ENCODE measurements at places on chromosomes 2 and 18.

DNA sequence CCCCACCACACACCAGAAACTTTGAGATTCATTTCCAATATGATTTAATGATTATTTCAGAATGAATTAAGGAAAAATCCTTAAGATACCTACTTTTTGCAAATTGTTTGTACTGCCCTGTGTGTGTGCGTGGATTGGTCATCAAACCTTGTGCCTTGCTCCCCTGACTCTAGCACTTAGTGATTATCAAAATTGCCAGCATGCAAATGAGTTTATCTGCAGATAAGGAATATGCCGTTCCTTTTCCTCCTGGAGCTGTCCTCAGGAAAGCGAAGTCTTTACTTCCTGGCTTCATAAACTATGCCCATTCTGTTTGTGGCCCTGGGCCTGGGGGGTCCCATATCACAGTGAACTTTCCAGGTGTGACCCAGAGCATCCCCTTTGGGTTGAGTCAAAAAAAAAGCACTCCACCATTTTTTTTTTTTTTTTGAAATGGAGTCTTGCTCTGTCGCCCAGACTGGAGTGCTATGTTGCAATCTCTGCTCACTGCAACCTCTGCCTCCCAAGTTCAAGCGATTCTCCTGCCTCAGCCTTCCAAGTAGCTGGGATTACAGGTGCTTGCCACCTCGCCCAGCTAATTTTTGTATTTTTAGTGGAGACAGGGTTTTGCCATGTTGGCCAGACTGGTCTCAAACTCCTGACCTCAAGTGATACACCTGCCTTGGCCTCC is 11.4 kb downstream of the CHMP1B start:
- DNase-seq = no peak

- DNase-seq = no peak
Observed at GRCh38 chr18:7921938-7922587, 354.9 kb downstream of the PTPRM start.

- DNase-seq = no peak
Observed at GRCh38 chr2:18510775-18511174, 49.7 kb downstream of the RDH14 start.

DNA sequence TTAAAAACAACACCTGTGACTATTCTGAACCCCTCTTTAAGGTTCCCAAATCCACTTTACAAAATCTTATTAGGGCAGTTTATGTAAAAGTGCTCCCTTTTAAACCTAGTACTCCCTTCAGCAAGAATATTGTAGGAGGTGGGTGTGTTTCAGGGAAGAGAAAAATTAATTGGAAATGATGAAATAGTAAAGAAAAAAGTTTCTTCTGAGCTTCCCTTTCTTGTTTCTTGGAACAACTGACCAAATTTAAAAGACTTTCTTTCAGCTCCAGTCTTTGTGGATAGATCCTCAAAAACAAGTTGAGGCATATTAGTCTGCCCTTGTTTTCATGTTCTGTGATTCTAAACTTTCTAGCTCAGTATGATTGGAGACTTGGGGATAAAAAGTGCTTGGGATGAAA is 3.0 kb downstream of the VWA3B start:
- no peak for DNase-seq

- no peak for DNase-seq
Observed at GRCh38 chr2:202373490-202373889, 2.6 kb upstream of the BMPR2 start.

DNA sequence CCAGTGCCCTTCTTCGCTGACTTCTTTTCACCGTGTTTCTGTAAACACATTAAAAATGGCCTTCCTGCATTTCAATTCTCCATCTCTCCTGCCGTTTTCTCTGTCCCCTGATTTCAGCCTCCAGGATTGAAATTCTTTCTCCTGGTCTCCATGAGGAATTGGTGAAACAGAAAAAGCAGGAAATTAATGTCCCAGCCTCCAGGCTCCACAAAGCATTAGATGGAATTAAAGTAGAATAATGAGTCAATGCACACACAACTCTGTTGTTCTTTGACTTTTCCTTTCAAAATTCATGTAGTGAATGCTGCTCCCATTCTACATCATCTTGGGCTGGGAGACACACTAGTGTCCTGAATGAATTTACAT is 209.5 kb downstream of the KLHL29 start:
- DNase-seq = no peak

GRCh38 chr18:56217406-56217805 is 421.0 kb downstream of the TXNL1 start:
- DNase-seq = no peak

DNA sequence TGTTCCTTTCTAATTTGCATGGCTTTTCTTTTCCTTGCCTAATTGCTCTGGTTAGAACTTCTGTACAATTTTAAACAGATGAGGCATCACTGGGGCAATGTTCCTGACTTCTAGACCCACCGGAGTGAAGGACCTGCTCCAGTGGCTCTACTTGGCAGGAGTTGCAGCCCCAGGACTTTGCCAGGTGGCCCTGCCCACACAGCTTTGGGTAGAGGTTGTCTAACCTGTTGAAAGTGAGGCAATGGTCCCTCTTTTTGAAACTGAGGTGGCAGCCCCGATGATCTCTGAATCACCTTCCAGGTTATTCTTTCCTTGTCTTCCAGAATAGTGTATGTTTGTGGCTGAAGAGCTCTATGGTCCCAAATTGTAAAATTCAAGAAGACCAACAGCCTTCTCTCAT is 29.9 kb upstream of the ZNF512 start:
- no peak for DNase-seq

Data from AG04450 (cell line).